ENCODE measurements at places on chromosomes 3 and 15. TPM values are rescaled to one million over a fixed set of nuclear protein-coding genes. Genes with fewer than 3 reads are reported as not detected.

- DNase-seq = no peak
Measured at GRCh38 chr15:60932051-60932915, 296.8 kb downstream of the RORA start.

DNA sequence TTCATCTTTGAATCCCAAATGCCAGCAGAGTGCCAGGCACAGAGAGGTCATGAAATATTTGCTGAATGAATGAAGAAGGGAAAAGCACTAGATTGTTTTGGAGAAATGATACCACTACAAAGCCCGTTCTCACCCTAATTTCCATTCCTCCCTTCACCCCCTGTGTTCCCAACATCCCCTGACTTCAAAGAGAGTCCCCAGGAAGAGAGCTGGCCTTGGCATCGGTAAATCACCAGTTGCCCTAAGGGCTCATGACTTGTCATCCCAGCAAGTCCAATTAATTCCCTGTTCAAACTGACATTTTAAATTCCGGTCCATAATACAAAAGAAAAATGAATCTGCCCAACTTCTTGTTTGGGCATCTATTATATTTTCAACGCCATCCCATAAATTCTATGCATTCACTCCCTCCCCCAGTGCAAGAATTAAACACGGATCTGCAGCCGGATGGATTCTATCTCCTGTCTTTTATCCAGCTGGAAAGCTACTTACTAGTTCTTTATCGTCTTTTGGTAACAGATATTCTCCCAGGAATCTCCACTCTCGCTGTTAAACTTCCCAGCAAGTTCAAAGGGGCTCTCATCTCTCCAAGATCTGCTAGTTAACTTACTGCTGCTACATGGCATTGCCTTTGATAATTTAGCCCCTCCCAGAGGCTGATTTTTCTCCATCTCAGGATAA is 63.9 kb upstream of the TSC22D2 start:
- DNase-seq = peak; percentile 83

DNA sequence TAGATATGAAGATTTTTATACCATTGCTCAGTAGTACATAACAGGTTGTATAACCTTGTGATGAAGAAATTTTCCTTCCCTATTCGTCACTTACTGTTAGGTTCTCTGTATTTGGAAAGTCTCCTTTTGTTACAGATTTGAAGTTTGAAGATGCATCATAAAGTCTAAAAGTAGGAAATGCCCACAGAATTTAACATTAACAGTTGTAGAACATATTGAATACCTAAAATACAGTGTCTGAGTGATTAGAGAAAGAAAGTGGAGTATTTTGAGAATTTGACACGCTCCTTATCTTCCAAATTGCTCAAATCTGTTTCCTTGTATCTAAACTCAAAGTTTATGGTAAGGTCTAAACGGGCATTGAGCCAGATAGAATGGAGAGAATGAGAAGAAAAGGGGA is 111.3 kb downstream of the MBNL1 start:
- DNase-seq = no peak

DNA sequence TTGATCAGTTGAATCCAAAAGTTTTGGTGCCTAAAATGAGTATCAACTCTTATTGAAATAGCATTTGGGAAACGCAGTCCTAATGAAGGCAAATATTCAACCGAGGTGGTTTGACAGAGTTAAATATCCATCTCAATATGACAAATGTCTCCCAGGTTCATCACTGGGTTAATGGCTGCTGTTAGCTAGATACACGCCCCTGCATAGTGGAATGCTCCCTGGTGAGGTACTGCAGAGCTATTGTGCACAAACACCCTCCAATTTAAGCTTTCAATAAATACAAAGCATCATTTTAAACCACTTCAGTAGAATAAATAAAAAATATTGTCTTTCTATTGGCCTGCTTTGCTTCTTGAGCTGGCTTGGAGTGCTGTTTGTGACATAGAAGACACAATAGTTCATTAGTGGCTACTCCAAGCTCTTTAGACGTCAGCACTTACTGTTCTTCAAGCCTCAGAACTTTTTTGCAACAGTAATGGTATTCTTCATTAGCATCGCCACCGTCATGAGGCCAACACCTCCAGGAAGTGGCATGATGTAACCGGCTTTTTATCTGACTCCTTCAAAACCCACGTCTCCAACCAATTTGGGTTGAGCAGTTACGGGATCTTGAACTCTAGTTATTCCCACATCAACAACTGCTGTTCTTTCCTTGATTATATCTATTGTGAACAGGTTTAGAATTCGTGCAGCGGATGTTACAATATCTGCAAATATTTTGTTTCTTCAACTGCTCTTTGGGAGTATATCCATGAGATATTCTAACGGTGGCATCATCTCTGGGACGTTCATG is 1159.6 kb upstream of the EPHA6 start:
- DNase-seq = no peak

The NPAP1 gene
- 0.04 TPM for polyA plus RNA-seq

All from kidney (tissue), 22 donors.